Thymus (tissue), 14 donors: ENCODE measurements at places on chromosomes 5 and 9. TPM values are rescaled to one million over a fixed set of nuclear protein-coding genes. Genes with fewer than 3 reads are reported as not detected.

Gene POLR3G
- total RNA-seq, result 3.3 TPM

Gene HEMGN
- total RNA-seq, result 16.9 TPM

Gene FBXO10
- total RNA-seq, result 3.2 TPM

DNA sequence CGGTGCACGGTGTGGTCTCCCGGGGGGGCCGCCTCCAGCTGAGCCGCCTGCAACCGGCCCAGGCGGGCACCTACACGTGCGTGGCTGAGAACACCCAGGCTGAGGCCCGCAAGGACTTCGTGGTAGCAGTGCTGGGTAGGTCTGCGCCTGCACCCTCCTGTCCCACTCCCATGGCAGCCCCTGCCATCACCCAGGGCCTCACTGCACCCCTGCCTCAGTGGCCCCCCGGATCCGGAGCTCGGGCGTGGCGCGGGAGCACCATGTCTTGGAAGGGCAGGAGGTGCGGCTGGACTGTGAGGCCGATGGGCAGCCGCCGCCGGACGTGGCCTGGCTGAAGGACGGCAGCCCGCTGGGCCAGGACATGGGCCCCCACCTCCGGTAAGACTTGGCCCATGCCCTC, 53.8 kb upstream of the ASS1 start:
- no peak for DNase-seq

- no peak for DNase-seq
Observed at GRCh38 chr5:169088028-169088725, 212.8 kb downstream of the SLIT3 start.

DNA sequence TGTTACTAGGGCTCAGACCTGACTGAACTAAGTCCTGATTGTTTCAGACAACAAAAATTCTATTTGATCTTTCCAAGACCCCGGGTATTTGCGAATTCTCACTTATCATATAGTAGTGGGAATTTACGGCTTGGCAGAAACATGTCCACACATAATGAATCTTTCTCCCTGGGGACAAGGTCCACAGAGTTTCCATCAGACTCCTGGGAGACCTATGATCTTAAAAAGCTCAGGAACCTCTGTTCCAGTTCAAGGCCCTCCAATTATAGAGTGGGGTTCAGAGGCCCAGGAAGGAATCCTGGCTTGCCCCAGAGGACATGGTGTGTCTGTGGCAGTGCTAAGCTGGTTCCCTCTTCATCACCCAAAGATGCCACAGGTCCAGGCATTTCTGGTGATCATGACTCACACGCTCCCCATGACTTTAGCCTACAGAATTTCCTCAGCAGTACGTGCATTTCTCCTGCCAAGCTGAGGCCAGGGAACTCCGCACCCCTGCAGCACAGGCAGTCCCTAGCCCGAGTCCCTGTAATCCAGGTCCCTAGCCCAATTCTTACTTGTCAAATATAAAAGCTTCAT, 12.6 kb downstream of the RAPGEF1 start:
- DNase-seq, result no peak

Gene EPB41L4A
- total RNA-seq, result 4.8 TPM

GRCh38 chr5:144504929-144505577, 334.4 kb downstream of the KCTD16 start:
- no peak for DNase-seq

GRCh38 chr5:141762790-141763368, 80.8 kb upstream of the ARAP3 start:
- DNase-seq, result no peak

Gene PCDHA12
- under 0.01 TPM for total RNA-seq

GRCh38 chr9:88664773-88665172, 129.8 kb downstream of the NXNL2 start:
- no peak for DNase-seq

Gene CATSPER3
- total RNA-seq, result 0.19 TPM

GRCh38 chr9:27053369-27054022, 48.0 kb upstream of the LRRC19 start:
- no peak for DNase-seq

- no peak for DNase-seq
Observed at GRCh38 chr5:95957561-95958203, 4.0 kb downstream of the ELL2 start.

DNA sequence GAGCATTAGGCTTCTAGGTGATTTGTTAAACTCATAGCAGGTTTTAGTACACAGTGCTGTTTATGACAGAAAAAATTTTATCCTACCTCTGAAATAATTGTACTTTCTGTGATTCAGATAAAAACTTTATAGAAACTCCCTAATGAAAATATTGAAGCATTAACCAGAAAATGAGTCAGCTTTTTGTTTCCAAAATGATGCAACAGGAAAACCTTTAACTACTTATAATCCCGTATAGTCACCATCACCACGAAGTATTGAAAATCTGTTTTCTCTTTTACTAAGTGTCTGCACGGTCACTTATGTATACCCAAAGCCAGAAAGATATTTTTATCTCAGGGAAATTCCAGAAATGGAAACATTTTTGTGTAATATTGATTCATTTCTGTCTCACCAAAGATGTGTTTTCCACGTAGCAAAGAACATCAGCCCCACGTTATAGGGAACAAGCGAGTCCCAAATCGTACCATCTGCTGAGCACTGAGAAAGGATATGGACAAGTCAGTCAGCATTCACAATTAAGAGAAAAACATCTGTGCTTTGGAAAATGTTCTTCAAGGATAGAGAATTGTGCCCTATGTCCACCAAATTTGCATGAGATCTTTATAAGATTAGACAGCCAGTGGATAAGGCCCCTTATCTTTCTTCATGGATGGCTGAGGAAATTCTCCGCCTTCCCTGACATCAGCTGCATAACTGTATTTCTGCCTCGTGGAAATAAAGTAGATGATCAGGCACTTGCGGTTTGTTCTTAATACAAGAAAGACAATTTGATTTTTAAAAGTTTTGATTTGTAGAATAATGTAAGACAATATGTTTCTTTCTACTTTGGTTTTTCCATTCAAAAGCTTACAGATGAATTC, 41.9 kb downstream of the TNFAIP8 start:
- no peak for DNase-seq

DNA sequence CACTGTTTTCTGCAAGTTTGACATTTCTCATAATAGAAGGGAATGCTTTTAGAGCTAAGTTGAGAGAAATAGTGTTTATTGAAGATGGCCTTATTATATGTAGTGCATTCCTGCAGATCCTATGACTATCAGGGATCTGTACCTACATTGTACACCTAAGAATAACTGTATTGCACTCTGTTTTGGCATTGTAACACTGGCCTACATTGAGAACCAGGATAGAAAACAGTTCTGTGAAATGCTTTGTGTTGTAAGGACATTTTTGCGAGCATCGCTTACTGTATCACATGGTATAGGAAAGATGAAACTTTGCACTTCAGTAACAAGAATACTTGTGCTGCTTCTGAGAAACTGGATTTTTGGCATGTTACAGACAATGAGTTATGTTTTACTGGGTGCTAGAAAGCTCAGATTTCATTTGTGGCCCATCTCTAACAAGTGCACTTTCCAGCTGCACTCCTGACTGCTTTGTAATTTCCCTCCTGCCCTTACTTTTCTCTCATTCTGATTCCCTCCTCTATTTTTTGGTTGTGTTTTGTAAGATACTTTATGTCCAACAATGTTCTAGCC, 30.6 kb downstream of the C9orf85 start:
- DNase-seq, result no peak

- DNase-seq, result no peak
Observed at GRCh38 chr9:127090341-127090985, 32.0 kb downstream of the ANGPTL2 start.

GRCh38 chr5:127014573-127014972, 15.8 kb downstream of the MARCHF3 start:
- no peak for DNase-seq

DNA sequence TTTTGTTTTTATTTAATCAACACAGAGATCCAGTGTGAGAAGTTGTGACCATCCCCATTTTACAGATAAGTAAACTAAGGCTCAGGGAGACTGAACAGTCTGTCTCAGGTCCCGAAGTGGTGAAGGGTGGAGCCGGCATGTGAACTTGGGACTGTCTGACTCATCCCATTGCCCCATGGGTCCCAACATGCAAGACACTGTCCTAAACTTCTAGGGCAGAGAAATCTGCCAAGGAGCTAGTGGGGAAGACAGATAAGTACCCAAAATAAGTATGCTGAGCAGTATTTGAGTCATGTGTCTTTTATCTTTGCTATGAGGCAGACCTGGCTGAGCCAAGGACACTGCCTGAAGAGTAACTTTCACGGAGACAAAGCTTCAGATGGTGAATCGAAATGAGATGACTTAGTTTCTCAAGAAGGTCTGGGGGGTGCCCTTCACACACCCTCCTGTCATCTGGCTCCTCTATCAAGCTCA, 64.3 kb upstream of the SLC25A51 start:
- DNase-seq, result no peak

GRCh38 chr5:5795074-5795771, 372.7 kb downstream of the ICE1 start:
- DNase-seq, result no peak

DNA sequence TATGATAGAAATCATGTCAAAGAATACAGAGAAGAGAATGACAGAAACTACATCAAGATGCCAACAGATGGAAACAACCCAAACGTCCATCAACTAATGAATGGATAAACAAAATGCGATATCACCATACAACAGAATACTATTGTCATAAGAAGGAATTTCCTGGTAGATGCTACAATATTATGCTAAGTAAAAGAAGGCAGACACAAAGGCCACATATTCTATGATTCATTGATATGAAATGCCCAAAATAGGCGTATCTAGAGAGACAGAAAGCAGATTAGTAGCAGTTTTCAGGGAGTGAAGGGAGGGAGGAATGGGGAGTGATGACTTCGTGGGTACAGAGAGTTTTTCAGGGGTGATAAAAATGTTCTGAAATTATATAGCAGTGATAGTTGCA, 58.3 kb upstream of the AKNA start:
- DNase-seq, result no peak

Gene PCDHB13
- total RNA-seq, result 0.14 TPM

- no peak for DNase-seq
Observed at GRCh38 chr5:67966712-67967111, 248.8 kb upstream of the PIK3R1 start.

GRCh38 chr9:33750307-33750838, 45.0 kb upstream of the PRSS3 start:
- DNase-seq, result no peak

- DNase-seq, result peak; percentile 70
Observed at GRCh38 chr5:159098603-159099436, 896 bp downstream of the EBF1 start.
